ENCODE measurements at places on chromosomes 1 and 21. TPM values are rescaled to one million over a fixed set of nuclear protein-coding genes. Genes with fewer than 3 reads are reported as not detected.

SH2D1B gene
- not detected for polyA plus RNA-seq

DNA sequence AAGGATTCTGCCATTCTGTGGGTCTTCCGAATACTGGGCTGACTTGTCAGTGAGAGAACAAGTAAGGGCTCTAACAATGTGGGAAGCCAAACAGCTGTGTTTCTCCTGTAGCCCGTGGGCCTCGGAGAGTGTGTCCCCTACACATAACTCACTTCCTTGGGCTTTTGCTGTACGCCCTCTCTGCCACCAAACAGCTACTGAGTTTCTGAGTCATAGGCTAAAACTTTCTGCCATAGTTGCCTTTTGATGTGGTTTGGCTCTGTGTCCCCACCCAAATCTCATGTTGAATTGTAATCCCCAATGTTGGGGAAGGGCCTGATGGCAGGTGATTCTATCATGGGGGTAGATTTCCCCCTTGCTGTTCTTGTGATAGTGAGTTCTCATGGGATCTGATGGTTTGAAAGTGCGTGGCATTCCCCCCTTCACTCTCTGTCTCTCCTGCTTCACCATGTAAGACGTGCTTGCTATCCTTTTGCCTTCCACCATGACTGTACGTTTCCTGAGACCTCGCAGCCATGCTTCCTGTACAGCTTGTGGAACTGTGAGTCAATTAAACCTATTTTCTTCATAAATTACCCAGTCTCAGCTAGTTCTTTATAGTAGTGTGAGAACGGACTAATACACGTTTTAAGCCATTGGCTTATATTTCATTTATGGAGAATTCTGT, 194.8 kb upstream of the HMCN1 start:
- DNase-seq: no peak

SLC44A5 gene
- 0.07 TPM for polyA plus RNA-seq

DNA sequence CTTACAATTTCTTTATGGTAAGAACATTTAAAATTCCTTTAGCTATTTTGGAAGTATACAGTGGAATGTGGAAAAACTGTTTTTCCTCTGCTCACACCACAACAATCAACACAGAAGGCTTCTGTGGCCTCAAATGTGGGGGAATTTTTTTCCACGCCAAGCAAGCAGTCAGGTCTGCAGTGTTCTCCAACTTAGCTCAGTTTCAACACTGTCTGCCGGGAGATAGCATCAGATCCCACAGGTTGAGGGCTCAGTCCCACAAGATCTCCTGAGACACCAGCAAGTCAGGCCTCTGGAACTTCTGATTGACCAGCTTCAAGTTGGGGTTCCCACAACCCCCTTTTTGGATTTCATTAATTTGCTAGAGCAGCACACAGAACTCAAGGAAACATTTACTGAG, 50.3 kb downstream of the PTBP2 start:
- DNase-seq: no peak

LRRC52 gene
- polyA plus RNA-seq: not detected

GRCh38 chr1:166221316-166221715, 54.5 kb upstream of the FAM78B start:
- DNase-seq: no peak

CLCA4 gene
- not detected for polyA plus RNA-seq

DNA sequence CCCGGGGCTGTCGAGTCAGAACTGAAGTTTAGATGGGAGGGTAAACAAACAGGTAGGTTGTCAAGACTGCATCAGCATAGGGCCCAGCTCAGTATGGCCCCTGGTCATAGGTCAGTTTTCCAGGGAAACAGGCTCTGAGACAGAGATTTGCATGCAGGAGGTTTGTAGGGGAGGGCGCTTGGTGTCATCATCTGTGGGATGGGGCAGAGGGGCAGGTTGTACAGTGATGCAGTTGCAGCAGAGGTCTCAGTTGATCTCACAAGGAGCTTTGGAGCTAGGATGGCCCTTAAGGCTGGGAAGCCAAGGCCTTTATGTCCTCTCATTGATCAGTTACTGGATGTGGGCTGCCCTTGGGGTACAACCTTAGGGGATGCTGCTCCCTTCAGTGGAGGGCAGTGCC, 38.5 kb upstream of the KCNA10 start:
- no peak for DNase-seq

TACSTD2 gene
- polyA plus RNA-seq: 0.18 TPM

CDKN2C gene
- polyA plus RNA-seq: 24.6 TPM

DNA sequence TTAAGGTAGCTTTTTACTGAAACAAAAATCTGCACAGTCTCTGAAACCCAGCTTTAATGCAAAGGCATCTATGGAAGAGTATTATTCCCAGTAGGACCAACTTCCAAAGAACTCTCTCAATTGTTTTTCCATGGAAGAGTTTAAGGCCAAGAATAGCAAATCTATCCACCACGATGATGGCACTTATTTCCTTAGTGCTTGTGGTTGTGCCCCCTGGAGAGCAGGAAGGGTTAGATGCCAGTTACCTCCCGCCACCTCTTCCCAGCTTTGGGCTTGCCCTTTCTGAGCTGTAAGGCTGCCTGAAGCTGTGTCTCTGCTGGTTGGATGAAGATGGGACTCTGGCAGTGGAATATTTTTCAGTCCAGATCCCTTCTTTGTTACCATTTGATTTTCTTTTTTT, 4.8 kb upstream of the ATP1A1 start:
- no peak for DNase-seq

DNA sequence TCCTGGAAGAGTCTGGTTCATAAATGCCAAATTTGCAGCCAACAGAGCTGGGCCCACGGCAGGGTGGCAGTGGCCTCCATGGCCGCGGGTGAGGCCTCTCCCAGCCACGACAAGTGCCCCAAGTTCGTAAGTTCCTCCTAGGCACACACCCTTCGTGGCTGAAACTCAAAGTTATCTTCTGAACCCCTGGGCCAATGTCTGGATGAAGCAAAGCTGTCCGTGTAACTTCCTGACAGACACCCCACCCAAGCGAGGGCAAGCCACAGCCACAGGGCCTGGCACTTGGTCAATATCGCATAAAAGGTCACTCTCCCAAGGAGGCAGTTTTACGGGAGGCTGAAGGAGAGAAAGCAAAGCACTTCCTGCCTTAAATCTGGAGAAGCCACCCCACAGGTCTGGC, 27.8 kb upstream of the GPR153 start:
- no peak for DNase-seq

FNDC5 gene
- 1.2 TPM for polyA plus RNA-seq

DNA sequence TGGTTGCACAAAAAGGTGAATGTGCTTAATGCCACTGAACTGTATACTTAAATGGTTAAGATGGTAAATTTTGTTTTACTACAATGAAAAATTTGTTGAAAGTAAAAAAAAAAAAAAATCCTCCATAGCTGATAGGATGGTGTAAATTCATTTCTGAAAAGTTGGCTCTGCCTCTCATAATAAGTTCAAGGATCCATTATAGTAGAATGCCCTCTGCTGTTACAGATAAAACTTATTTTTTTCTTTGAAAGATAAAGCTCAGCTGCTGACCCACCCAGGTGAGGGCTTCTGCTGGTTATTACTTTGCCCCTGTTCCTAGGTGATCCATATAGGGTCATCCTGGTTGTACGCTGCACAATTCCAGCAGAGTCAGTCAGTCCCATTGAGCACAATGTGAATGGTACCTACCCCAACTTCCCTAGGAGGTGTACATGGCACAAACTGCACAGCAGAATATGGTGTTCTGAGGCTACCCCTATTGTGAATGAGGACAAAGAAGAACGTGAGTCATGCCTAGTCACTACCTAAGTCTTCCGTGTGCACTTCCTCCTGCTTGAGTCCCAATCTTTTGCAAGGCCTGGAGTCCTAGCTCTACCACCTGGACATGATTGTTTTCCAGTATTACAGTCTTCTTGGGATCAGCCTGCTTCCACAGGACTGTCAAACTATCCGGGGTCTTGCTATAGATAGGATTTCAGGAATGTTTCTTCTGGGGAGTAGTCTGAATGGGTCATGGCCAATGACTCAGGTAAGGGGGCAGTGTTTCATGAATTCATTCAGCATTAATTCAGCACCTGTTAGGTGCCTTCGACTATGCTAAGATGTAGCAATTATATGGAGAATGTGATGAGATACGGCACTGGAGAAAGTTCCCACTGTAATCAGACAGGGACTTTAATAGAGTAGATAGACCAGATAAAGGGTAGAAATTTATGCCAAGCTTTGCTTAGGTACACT, 20.8 kb upstream of the CD5L start:
- DNase-seq: no peak

GRCh38 chr1:160724465-160725242, 13.0 kb upstream of the CD48 start:
- DNase-seq: no peak

GRCh38 chr1:59272507-59272906, 24.4 kb upstream of the FGGY start:
- no peak for DNase-seq

GRCh38 chr1:12438349-12438924, 179.6 kb downstream of the DHRS3 start:
- no peak for DNase-seq

- DNase-seq: no peak
Measured at GRCh38 chr1:172219966-172220365, 200.5 kb upstream of the C1orf105 start.

FMOD gene
- polyA plus RNA-seq: 14.0 TPM

- DNase-seq: no peak
Measured at GRCh38 chr1:205632669-205633169, 908 bp upstream of the ELK4 start.

GRHL3 gene
- polyA plus RNA-seq: not detected

LRRC53 gene
- not detected for polyA plus RNA-seq

SPRR2A gene
- not detected for polyA plus RNA-seq

DNA sequence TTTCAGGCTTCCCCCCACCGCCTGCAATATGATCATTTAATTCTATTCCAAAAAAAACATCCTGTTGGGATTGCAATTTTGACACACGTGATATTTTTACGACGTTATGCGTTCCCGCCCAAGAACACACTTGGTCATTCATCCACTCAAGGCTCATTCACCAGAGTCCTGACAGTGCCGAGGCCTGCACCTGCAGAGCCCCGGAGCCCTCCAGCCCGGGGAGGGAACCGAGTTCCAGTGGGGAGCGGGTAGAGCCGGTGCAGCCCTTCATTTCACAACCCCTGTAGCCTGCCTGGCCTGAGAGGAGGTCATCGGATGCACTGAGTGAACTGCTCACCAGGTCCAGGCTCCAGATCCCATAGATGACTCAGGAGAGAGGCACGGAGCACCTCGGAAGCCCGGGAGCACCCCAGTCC, 156.0 kb upstream of the BACE2 start:
- DNase-seq: no peak

DNA sequence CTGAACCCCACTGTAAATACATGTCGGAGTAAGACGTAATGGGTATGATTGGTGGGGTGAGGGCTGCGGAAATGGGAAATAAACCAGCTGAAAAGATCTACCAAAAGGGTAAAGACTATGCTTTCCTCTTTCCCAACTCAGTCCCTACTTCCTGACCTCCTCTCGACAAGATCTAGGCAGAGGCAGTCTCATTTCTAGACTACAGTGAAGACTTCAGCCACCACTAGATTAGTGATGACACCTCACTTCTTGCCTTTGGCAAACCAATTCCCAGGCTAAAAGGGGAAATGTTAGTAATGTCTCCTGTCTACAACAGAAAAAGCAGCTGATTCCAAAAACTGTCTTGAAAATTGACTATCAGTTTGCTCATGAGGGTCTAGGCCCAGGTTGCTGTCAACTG, 219.9 kb downstream of the ASTN1 start:
- DNase-seq: no peak

DNA sequence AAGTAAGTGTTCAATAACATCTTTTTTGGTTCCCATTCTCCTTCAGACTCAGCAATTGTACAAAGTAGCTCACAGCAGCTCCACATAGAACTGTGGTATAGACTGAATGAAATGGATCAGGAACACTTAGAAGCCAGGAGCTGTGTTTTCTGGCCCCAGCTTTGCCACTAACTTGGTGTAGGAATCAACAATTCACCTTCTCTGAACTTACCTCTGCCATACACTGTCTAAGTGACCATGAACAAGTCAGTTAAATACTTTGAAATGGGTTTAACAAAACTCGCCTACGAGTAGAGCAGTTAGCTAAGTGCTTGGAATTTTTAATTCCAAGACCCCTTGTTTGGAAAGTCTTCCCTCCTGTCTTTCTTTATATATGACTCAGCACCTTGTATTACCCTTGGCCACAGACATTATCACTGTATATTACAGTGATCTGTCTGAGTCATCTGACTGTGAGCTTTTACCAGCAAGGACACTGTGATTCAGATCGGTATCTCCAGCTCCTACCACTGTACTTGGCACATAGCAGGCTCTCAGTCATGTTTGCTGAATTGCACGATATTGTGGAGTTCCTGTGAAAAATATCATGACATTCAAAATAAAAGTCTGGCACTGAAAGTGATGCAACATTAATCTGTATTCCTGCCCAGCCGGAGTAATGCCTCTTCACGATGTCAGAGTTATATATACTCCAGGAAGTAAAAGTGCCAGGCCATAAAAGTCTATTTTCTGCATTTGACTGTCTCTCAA, 101.7 kb upstream of the BEND5 start:
- peak; percentile 54 for DNase-seq

- no peak for DNase-seq
Measured at GRCh38 chr21:23009360-23009759, 2011.2 kb downstream of the NCAM2 start.

DNA sequence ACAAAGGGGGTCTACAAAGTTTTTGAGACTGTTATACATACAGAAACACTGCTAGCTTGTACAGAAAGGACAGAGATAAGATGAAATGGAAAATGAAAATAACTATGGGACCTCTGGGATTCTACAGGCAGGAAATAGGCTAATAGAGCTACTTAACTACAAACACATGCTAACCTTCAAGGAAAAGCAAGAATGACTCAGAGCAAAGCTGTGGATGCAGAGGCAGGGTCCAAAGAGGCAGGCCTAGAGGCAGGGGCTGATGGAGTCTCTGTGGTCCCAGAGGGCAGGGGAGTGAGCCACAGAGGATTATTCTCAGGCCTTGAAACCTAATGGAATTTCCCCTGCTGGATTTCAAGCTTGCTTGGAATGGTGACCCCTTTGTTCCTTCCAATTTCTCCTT, 18.7 kb upstream of the GOLT1A start:
- DNase-seq: peak; percentile 26

- no peak for DNase-seq
Measured at GRCh38 chr1:205668951-205669340, 11.4 kb downstream of the SLC45A3 start.

DNA sequence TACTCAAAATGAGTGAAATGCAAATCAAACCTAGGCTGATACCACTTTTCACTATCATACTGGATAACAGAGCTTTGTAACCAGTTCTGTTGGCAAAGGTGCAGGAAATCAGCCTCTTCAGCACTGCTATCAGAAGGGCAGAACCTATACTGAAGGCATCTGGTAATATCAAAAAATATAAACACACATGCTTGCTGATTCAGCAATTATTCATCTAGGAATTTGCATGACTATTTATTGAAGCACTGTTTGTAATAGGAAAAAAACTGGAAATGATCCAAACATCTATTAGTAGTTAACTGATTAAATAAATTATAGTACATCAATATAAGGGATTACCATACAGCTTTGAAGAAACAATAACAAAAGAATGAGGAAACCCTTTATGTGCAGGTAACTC, 21.4 kb downstream of the ARHGAP29 start:
- DNase-seq: no peak

NPR1 gene
- polyA plus RNA-seq: not detected

DNA sequence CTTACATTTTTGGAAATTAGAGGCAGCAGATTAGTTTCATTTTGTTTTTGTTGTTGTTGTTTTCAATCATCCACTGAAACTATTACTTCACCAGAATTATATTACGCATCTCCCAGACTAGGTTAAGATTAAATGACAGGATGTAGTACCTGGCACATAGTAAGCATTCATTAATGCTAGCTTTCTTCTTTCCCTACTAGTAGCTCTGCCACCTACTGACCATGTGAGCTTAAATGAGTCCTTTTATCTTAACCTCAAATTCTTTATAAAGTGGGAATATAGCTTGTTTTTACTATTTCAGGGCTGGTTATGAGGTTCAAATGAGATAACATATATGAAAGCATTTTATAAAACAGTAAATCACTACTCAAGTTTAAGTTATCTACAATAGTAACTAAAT, 10.2 kb upstream of the ASPM start:
- no peak for DNase-seq
